Neural crest cell (in vitro differentiated cells): ENCODE measurements at places on chromosomes 16 and 17.

DNA sequence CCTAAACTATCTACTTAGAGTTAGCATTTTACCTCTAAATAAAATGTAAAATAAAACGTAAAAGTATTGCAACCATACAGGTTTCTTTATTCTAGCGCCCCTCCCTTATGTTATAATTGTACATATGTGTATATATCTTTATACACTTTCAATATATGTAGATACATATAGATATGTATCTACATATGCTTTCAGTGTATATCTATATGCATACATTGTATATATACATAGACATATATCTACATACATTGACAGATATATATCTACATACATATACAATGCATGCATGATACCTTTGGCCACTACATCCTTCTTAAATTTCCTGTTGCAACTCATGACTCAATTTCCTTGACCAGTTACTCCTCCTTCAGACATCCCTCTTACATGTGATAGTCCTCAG lies 16.7 kb downstream of the BPTF start:
- no peak for DNase-seq

DNA sequence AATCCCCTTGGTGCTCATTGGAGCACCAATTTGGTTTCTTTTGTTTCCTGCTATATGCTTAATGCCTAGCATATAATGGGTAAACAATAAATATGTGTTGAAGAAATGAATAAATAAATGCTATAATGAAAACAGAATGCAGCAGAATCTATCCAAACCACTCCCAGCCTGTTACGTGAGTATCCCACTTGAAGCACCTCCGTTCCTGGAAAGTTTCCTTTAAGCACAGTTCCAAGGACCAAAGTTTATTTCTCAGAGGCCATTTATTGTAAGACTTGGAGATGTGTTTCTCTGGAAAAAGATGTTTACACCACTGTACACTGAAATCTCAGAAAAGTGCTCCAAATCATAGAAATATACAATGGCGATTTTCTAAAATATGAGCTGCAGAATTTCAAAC lies 187.0 kb downstream of the SOX9 start:
- DNase-seq: no peak

DNA sequence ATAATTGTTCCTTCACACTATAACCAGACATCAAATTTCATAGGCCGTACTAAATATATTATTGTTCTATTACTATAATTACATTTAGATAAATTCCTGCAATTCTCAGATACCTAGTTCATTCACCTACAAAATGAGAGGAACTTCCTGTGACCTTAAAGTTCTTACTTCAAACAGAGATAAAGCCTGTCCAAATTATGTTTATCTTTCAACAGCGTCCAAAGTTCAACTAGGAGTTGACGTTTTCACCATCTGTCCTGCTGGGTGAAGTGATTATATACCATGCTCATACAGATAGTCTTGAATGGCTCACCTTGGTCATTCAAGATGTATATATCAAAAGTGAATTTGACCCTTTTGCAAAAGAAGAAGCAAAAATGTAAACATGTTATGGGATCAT lies 440.6 kb downstream of the CDH8 start:
- DNase-seq: no peak

GRCh38 chr17:34519282-34519681 lies 60.1 kb upstream of the TMEM132E start:
- DNase-seq: peak; percentile 11

DNA sequence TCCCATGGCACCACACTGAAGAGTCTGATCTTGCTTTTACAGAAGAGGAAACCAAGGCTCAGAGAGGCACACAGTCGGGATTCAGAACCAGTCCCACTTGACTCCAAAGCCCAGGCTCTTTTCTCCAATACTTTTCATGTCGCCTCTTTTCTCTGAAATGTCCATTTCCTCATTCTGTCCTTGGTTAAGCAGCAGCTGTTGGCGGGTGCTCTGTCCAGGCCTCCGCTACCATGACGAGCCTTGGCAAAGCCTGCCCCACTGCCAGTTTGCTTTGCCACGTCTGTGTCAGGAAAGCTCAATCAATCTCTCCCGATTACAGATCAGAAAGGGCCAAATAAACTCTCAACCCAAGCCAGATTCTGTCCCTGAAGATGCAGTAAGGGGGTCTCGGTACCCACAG lies 9.1 kb upstream of the CEP295NL start:
- no peak for DNase-seq

- DNase-seq: no peak
Measured at GRCh38 chr16:53804467-53804866, 100.5 kb downstream of the FTO start.
